ENCODE measurements at places on chromosomes 7 and 10.

GRCh38 chr10:57102236-57102635 lies 741.2 kb upstream of the ZWINT start:
- DNase-seq, result no peak

- DNase-seq, result no peak
These were observed 215.7 kb upstream of the CDC14C start for GRCh38 chr7:48708635-48709034.

- DNase-seq, result no peak
These were observed 2.7 kb downstream of the HOXA11 start for GRCh38 chr7:27182285-27182841.

GRCh38 chr7:151693140-151693539 lies 173.4 kb upstream of the RHEB start:
- no peak for DNase-seq

DNA sequence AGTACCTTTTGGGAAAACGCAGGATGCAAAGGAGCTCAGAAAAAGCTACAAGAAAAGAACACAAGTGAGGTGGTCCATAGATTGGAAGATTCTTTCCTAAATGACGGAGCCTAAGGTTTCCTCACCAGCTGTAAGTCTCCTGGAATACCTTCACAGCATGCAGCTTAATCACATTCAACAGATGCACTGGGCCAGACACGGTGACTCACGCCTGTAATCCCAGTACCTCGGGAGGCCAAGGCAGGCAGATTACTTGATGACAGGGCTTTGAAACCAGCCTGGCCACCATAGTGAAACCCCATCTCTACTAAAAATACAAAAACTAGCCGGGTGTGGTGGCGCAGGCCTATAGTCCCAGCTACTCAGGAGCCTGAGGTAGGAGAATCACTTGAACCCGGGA lies 228.7 kb downstream of the FRMD4A start:
- DNase-seq, result no peak

DNA sequence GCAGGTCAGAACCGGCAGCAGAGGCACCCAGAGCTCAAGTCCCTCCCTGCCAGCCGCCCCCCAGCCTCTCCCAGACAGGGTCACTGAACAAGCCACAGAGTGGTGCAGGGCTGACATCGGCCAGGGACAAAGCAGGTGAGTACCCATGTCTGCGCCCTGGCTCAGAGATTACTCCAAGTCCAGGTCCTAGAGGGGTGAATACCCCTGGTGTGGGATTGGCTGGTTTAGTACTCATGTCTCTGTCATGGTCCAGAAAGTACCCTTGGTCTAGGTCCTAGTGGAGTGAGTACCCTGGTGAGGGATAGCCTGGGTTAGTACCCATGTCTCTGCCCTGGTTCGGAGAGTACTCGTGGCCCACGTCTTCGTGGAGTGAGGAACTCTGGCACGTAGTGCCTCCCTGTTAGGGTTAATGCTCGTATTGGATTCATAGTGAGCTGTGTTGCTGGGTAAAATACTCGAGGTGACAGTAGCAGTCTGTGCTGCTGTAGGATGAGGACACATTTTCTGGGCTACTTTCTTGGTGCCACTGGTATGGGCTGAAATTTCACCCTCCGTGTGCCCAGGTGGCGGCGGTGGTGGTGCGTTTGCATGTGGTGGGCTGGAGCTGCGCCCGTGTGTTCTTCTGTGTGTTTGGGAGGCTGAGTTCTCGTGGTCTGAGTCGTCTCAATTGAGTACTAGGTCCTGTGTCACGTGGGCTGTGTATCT lies 25.5 kb upstream of the KNDC1 start:
- DNase-seq, result no peak

- no peak for DNase-seq
These were observed 155.1 kb downstream of the ZNF22 start for GRCh38 chr10:45155784-45156183.

- no peak for DNase-seq
These were observed 9.1 kb upstream of the DMBT1 start for GRCh38 chr10:122551450-122551849.

DNA sequence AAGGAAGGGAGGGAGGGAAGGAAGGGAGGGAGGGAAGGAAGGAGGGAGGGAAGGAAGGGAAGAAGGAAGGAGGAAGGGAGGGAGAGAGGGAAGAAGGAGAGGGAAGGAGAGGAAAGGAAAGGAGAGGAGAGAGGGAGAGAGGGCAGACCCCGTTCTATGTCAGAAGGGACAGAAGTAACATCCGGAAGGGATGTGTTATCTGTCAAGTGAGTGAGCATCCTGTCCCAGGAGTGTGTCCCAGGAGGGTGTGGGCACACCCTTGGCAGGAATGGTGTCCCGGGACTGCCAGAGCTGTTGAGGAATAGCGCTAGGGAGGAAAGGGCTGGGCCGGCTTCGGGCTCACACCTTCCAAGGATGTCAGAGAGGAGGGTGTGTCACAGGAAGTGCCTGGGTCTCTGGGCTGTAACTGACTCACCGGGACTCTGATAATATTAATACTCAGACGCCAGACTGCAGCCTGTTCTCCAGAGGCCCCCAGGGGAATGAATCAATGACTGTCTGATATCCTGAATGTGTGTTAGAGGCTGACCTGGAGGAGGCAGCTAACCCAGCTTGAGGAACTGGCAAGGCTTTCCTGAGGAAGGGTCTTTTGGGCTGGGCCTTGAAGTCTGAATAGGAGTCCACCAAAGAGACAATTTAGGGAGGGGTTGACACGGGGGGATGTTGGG lies 125.6 kb upstream of the TNRC18 start:
- DNase-seq, result no peak

- no peak for DNase-seq
These were observed 40.6 kb upstream of the NPFFR1 start for GRCh38 chr10:70324339-70324861.

- DNase-seq, result no peak
These were observed 228.7 kb downstream of the CHRM2 start for GRCh38 chr7:137097111-137097510.

- no peak for DNase-seq
These were observed 2.4 kb downstream of the MKX start for GRCh38 chr10:27743012-27743876.

GRCh38 chr7:10913457-10913856 lies 60.2 kb upstream of the PHF14 start:
- DNase-seq, result no peak

GRCh38 chr7:107398161-107398560 lies 71.7 kb upstream of the GPR22 start:
- no peak for DNase-seq

- no peak for DNase-seq
These were observed 65.3 kb upstream of the AQP1 start for GRCh38 chr7:30846378-30846777.

DNA sequence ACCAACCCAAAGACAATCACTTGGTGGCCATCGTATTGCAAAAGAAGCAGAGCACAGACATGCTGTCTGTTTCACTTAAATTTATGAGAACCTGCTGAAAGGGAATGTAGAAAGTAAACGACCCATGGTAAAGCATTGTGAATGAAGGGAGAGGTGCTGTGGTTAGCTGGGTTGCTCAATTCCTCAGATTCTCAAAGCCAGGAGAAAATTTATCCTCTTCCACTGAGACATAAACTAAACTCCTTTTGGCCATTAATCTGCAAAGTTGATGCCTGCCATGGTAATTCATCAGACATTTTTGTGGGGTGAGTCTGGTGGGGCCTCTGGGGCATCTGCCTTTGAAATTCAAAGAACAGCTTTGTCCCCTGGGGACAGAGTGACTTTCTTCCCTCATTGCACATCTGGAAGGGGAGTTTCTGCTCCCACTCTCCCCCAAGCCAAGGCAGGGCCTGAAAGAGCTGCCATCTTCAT lies 951.0 kb downstream of the LRMDA start:
- DNase-seq, result no peak

DNA sequence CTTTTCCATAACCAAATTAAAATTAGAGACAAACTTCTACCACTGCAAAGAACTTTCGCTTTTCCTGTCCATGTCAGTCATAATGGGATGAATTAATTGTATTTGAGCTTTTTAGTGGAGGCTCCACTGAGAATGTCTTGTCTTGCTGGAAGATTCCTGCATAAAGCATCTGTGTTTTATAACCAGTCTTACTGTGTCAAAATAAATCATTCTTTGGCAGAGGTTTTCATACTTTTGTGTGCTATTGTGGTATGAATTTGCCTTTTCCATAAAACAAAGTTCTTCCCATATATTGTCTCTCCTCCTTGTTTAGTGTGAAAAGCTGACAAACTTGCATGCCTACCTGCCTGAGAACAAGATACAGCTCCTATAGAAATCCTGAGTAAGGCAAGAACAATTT lies 124.8 kb upstream of the CCDC6 start:
- DNase-seq, result no peak

DNA sequence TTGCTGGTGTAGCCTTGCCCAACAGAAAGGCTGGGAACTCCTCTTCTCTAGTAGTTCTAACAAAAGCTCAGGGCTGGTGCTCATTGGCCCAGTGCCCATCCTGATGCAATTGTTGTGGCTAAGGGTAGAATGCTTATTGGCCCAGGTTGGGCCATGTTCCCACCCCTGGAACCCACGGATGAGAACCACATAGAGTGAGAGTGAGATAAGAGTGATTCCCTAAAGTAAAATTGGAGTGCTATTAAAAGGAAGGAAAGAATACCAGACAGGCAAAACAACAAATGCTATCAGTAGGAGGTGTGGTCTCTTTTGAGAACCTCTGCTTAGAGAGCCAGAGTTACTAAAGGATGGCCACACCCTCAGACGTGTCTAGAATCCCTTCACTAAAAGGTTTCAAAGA lies 49.2 kb downstream of the LGI1 start:
- DNase-seq, result no peak

DNA sequence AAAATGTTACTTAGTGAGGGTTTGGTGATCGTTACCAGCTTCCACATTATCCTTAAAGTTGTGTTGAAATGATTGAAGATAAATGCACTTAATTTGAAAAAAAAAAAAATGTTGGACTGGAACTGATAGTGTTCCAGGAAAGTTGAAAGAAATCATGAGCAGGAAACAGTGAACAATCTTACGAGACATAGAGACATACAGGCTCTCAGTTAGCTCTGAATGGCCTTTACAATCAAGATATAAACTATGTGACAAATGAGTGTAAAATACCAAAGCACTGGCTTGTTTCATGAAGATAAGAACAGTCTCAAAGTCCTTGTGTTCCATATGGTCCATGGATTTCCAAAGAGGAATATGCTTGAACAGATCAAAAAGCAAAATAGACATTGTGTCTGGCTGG lies 430.1 kb upstream of the ETV1 start:
- DNase-seq, result no peak

DNA sequence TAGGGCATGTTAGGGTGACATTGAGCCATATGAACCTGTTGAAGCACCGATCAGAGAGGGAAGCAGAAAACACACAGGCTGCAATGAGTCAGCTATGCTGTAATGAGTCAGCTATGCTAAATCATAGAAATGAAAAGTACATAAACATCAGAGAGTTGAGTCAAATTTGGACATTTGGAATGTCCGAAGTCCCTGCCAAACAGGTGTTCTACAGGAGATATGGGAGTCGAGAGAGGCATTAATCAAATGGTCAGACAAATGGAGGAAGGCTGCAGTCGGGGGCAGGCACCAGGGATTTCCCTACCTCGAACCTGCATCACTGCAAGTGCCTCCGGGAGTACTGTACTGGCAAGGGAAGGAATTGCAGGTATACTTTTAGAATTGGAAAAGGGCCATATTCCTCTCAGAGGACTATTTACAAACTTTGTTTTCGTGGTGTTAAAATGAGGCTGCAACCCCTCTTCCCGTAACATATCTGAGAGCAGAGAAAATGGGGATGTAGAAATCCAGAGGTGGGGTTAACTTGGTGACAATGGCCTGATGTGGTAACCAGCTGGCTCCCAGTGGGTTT lies 8.8 kb upstream of the ZC3HAV1 start:
- DNase-seq, result no peak

DNA sequence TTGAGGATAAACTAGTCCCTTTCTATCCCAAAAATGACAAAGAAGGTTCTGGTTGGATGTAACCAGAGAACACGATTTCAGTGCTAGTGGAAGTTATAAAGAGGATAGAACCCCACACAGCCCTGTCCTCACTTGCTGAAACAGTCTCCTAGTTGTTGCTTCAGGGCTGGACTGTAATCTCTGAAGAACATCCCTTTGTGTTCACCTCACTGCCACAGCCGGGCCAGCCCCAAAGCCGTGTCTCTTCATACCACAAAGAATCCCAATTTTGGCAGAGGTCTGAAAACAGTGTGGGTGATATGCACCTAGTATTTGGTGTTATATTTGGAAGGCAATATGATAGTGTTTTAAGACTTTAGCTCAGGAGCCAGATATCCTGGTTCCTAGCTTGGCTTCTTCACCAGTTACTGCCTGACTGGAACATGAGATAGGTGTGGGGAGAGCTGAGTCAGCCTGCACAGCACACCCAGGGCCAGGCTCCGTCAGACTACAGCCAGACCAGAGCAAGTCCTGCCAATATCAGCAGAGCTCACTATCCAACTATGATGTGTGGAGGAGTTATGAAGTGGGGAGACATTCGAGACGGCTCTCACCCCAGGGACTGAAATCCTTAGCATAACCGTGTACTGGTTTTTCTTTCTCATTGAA lies 21.2 kb downstream of the CYP3A4 start:
- no peak for DNase-seq

- DNase-seq, result no peak
These were observed 115.1 kb upstream of the SLC13A1 start for GRCh38 chr7:123314886-123315285.

GRCh38 chr10:110350812-110351211 lies 46.1 kb upstream of the SMNDC1 start:
- DNase-seq, result no peak

- no peak for DNase-seq
These were observed 287.5 kb upstream of the PODXL start for GRCh38 chr7:131843898-131844331.

- DNase-seq, result no peak
These were observed 7.5 kb upstream of the KLF14 start for GRCh38 chr7:130741331-130741995.

GRCh38 chr10:103276251-103276895 lies 565 bp upstream of the INA start:
- no peak for DNase-seq

DNA sequence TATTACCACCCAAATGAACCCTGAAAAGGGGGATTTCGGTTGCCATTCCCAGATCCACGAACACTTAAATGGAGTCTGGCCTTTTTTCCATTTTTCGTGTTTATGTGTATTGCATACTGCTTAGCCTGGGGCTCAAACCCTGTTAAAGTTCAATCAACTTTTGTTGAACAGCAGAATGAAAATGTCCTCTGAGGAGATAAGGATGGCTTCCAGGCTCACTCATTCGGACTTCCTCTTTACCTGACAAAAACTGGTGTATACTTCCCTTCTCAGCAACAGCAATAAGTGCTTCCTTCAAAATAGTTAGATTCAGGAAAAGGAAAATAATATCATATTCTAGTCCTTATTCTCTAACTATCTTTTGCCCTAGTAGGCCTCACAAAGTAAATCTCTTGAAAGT lies 61.1 kb upstream of the ARID5B start:
- DNase-seq, result no peak

GRCh38 chr7:78542541-78542940 lies 744.0 kb downstream of the PHTF2 start:
- DNase-seq, result no peak

Measured in cortex of kidney (tissue), 1 donor.